Activated CD4-positive, alpha-beta T cell treated with anti-CD3 and anti-CD28 coated beads, Interleukin-2, amount 10 ng/mL, durations not matched to agents 7 days and 5 days (primary cell): ENCODE measurements at places on chromosomes 3 and 15.

DNA sequence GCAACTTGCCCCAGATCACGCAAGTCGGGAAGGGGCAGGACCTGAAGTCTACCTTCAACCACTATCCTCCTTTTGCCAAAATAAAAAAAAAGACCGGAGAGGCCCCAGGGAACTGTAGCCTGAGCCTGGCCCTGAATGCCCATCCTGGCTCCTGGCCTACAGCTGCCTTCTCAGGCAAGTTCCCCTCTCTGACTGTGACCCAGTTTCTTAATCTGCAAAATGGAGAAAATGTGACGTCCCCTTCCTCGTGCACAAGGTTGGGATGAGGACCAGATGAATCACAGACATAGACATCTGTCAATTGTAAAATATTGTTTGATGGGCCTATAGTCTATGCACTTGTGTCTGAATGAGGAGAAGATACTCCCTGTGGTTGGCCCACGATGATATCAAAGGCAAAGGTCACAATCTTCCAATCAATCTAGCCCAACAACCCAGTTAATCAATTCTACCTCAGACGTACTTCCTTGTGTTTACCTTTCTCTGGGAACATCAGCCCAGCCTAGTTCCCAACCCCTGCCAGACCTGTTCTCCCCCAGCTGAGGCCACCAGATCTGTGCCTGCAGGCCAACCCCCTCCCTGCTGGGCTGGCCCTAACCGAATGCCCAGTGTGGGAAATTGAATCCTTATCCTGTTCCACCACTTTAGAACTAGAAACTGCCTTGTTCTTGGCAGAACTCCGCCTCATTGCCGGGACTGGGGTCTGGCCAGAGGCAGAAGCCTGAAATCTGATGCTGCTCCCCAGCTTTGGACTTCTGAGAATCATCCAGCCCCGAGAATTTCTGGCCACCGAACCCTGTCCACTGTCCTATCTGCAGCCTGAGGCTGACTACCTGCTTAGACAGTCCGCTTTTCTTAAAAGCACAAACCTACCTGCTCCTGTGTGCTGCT is 101.8 kb upstream of the LIPC start:
- DNase-seq = no peak

DNA sequence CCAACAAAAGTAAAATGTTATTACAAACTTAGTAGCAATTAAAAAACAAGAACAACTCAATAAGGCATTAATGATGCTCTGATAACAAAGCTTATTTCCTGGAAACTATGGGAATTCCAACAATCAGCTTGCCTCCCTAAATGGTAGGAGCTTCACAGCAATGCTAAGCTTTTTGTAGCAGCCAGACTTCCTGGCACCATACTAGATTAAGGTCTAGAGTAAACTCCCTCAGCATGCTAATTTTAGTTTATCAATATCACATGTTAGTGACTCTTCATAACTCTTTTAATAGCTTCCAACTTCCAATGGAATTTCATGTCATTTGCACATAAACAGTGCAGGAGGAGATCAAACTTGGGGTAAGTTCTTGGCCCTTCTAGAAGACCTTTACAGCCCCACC is 782.0 kb downstream of the MCTP2 start:
- no peak for DNase-seq

GRCh38 chr15:48675436-48675835 is 29.9 kb upstream of the FBN1 start:
- DNase-seq = no peak

GRCh38 chr3:156059950-156060501 is 60.4 kb upstream of the KCNAB1 start:
- DNase-seq = no peak

DNA sequence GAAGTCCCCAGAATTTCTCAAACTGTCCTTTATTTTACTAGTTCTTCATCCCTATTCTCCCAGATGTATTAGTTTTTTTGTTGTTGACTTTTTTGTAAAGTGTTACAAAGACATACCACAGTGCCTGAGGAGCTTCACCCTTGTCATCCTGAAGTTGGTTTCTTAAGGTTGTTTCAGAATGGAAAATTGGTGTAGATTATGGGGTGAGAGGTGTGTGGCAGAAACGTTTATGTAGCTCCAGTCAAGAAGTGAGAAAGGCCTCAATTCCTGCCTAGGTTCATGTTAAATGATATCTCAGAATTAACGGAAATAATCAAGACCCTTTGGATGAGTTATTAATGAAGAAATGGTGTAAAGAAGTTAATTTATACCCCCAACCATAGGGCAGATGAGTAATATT is 6.8 kb downstream of the EDEM1 start:
- no peak for DNase-seq

DNA sequence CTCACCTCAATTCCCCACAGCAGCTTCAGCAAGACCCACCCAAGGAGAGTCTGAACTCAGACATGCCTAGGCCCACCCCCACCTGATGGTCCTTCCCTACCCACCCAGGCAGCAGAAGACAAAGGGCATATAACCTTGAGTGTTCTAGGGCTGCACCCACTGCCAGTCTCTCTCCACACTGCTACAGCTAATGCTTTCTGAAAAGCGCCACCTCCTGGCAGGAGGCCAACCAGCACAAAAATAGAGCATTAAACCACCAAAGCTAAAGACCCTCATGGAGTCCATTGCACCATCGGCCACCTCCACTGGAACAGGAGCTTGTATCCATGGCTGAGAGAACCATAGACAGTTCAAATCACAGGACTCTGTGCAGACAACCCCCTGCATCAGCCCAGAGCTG is 11.3 kb upstream of the RPL39L start:
- DNase-seq = peak; percentile 59

GRCh38 chr15:48834756-48835155 is 23.9 kb upstream of the CEP152 start:
- DNase-seq = no peak

GRCh38 chr15:88791637-88792036 is 11.6 kb upstream of the ACAN start:
- no peak for DNase-seq

- DNase-seq = no peak
Observed at GRCh38 chr3:112403103-112403502, 70.1 kb downstream of the CD200 start.

GRCh38 chr15:99716540-99717095 is 16.6 kb downstream of the LYSMD4 start:
- DNase-seq = no peak

GRCh38 chr3:53860196-53860595 is 13.8 kb downstream of the IL17RB start:
- no peak for DNase-seq

GRCh38 chr15:75431270-75431669 is 20.2 kb downstream of the SIN3A start:
- DNase-seq = no peak

GRCh38 chr3:124281453-124282316 is 289.8 kb upstream of the ROPN1 start:
- no peak for DNase-seq

GRCh38 chr3:126515066-126515706 is 2.4 kb downstream of the UROC1 start:
- DNase-seq = no peak

GRCh38 chr3:156577736-156578135 is 22.8 kb upstream of the SSR3 start:
- no peak for DNase-seq

GRCh38 chr3:130488288-130488687 is 28.7 kb upstream of the COL6A6 start:
- DNase-seq = no peak

DNA sequence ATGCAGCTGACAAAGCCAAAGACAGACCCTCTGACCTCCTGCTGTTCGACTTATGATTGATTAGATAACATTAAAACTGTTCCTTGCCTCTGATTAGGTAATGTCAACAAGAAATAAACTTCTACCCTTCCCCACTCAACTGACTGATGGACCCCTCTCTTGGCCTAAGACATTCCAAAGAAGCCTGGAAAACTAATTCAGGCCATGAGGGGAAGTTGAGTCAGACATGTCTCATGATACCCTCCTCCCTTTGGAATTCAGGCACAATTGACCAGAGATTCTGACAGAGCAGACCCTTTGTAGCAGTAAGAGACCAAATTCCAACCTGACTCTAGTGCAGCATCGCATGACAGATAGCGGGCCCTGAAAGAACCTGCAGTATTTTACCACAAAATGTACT is 354.5 kb downstream of the OCA2 start:
- no peak for DNase-seq

DNA sequence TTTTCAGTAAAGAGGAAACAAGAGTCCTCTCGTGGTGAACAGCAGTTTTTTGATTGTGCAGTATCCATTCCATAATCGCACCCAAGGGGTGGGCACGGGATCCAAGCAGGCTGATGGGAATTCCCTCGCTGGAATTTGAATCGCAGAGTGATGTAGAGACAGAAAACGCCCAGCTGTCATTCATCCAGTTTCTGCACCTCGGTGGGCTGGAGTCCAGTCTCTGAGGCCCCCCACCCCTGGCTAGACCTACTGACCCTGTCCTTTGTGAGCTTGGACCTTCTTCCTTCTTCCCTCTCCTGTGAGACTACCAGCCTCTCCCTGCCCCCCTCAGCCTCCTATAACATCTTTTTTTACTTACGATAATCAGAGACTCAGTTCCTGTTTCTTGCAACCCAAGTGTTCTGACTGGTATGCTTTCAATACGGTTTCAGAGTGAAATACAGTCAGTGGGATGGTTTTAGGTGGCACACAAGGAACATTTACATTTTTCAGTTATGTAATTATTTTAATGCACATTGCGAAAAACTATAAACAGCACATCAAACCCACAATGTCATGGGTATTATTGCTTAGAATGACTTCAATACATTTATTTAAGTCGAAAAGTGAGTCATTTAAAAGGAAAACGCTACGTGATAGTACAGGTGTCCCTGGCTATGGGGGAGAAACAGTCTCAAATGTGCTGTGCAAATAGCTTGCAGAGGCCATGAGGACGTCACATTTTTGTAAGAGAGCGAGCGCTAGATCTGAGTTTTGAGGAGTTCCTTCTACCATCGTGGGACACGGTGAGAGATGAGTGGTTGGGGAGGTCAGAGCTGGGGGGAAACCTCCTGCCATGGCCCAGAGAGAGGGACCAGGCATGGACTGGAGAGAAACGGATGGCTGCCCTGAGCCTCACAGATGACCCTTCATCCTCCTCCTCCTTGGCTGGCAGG is 37.5 kb upstream of the CHST2 start:
- no peak for DNase-seq

- DNase-seq = no peak
Observed at GRCh38 chr15:71091601-71092000, 23.7 kb upstream of the THSD4 start.

GRCh38 chr3:131976448-131976847 is 58.4 kb downstream of the CPNE4 start:
- no peak for DNase-seq

- DNase-seq = peak; percentile 36
Observed at GRCh38 chr3:94071713-94072284, 8.9 kb downstream of the NSUN3 start.

DNA sequence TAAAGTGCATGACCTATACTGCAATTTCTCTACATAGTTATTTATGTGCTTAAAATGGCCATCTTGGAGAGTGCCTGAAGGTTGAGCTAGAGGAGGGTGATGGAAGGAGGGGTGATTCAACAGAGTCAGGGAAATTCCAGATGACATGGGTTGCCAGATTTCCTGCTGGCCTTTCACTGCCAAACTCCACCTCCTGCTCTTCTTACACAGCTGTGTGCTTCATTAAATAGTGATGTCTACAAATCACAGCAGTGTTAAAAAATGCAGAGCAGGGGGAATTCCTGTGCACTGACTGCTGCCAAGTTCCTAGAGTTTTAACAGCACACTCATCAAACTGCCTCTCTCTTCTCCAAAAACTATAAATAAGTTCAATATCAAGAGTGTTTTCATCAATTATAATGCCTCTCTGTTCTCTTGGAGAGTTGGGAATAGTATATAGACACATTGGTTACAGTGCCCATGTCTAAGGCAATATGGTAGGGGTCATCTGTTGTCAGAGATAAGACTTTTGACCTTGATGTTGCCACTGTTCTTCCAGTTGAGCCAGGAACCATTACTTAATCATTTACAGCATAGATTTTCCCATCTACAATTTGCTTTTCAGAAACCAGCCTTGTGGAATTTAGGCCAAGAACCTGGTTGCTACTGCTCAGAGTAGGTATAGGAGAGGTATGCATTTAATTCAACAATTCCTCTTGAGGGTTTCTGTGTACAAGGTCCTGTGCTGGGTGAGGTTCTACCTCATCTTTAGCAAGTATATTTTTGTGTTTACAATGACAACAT is 79.6 kb downstream of the TP63 start:
- DNase-seq = no peak

DNA sequence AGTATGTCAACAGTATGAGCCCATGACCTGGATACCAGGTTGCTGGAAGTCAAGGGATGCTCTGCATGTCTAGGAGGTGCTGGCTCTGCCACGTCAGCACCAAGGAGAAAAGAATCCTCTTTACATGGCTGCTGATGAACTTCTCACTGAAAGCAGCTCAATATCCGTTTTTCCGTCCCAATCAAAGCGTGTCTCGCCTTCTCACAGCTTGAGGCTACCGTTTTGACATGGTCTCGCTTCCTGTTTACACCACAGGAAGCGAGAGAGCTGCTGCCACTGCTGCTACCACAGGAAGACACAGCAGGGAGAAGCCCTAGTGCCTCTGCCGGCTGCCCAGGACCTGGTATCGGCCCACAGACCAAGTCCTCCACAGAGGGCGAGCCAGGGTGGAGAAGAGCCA is 27.3 kb downstream of the STARD5 start:
- peak; percentile 88 for DNase-seq

DNA sequence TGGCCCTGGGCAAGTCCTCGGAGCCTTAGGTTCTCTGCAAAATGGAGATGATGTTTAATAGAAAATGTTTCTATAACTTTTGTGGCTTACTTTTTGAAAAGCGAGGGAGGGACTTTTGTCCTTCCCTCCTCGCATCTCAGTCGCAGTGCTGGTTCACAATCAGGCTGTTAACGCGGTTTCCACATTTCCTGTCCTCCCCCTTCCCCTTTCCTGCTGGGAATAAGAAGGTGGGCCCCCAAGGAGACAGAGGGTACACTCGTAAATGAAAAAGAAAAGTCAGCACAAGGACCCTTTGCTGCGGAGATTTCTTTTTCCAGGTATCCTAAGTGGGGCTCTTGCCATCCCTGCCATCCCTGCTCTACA is 29.5 kb downstream of the ARHGAP31 start:
- no peak for DNase-seq

- DNase-seq = peak; percentile 24
Observed at GRCh38 chr3:155744010-155744625, 753 bp downstream of the PLCH1 start.

GRCh38 chr15:72820278-72820677 is 36.7 kb upstream of the ADPGK start:
- DNase-seq = no peak
